ENCODE measurements at places on chromosomes 16 and 17.

DNA sequence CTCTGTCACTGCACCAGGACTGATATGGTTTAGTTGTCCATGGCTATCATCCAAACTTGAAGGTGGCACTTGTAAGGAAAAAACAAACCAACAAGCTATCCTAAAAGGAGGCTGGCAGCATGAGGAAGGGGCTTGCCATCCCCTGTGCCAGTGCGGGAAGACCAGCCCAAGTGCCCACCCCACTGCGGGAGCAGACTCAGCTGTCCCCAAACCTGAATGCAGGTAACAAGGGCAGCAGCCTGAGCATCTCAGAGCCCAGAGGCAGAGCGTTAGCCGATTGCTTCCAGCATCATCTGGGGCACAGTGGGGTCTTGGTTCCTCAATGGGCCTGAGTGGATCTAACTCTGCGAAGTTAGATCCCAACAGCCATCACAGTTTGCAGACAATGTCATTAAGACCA, 29.2 kb upstream of the C16orf78 start:
- no peak for DNase-seq

- no peak for DNase-seq
Measured at GRCh38 chr16:85166281-85166680, 54.0 kb upstream of the CIBAR2 start.

GRCh38 chr16:53541326-53541725, 38.3 kb upstream of the AKTIP start:
- no peak for DNase-seq

DNA sequence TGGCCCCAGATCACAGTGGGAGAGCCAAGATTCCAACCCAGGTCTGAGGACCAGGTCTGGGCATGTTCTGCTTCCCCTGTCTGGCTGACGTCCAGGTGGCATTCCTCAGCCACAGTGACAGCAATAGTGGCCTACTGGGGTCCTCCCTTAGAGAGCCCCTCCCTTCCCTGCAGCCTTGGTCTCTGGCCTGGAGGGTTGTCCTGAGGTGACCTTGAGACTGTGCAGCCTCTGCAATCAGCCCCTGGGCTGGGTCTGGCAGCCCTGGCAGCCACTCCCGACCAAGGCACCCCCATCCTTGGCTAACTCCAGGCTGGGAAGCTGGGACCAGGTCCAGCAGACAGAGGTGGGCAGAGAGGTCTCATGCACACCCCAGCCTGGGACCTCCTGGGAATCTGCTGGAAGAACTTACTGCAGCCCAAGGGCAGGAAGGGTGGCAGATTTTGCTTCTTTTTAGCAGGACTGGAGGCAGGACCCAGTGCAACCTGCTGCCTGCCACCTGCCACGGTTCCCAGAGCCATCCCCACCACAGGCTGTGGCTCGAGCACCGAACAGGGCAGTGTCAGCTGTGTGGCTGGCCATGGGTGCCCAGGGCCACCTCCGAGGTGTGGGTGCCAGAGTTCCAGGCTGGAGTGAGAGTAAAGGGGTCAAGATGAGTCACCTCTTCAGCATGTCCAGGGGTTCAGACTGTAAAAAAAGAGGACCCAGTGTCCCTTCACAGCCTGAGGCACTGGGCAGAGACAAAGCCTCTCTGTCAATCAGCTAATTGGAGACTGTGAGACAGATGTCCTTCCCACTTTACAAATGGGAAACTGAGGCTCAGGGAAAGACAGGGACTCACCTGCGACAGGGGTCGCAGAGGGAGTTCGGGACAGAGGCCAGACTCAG, 12.6 kb downstream of the GRB7 start:
- no peak for DNase-seq

DNA sequence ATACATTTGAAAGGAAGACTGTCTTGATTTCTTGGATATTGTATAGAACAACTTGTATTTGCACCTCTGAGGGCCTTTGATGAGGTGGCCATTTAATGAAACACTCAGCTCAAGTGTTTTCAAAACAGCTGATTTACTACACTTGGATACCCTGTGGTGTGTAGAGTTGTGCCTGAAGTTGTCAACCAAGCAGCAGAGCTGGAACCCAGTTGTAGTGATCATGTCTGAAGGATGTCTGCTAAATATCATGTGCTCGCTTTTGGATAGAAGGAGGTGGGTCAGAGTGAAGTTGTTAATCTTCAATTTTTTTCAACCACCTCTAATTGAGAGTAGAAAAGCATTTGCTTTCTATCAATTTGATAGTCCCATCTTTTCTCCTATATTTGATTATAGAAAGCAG, 175.9 kb upstream of the TBX2 start:
- no peak for DNase-seq

- DNase-seq, result peak; percentile 65
Measured at GRCh38 chr16:85612191-85612800, 826 bp upstream of the GSE1 start.

DNA sequence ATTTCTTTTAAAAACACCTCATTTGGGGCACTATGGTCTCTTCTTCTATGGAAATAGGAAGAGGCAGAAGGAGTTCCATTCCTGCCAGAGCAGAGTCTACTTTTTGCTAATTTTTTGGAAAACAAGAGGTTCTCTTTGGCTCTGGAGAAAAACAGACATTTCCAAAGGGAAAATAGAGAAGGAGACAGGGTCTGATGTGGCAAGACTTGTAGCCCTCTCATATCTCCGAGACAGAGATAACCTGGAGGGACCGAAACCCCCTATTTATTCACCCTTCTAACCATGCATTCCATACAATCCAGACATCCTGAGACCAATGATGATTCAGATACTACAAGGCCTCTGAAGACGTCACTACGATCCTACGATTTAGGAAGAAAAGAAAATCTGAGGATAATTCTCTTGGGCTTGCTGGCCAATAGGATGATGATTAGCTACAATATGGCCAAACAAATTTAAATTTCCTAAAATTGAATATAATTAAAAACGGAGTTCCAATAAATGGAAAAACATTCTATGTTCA, 70.2 kb downstream of the HIC1 start:
- DNase-seq, result no peak

DNA sequence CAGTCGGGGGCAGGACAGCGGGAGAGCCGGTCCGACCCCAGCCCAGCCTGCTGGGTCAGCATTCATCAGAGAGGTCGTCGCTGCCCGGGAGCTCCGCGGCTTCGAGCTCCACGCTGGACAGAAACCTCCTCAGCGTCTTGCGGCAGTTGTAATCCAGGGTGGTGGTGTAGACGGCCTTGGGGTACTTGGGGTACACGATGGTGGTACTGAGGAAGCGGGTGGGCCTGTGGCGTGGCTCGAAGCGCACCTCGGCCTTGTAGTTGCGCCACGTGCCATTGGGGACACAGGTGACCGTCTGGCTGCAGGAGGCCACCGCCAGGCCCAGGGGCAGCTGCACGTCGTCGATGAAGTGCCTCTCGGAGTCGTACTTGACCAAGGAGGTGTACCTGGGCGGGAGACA, 90.5 kb upstream of the RPH3AL start:
- DNase-seq, result no peak

GRCh38 chr17:50144845-50145531, 5.5 kb downstream of the PPP1R9B start:
- DNase-seq, result peak; percentile 68

- no peak for DNase-seq
Measured at GRCh38 chr16:11333702-11334101, 11.6 kb upstream of the RMI2 start.

DNA sequence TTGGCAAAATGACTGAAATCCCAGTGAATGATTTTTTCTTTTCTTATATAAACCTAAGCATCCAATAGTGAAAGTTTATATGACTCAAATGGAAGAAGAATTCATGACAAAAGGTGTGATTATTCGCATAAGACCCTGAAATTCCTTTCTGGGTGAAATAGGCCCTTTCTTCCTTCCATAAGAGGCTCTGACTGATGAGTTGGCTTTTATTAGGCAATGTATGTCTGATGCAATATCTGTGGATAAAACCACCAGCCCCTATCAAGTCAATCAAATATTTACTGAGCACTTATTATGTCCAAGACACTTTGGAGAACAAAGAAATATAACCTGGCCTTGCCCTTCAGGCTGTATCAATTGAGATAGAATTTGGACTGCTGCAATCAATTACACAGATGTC, 316.6 kb downstream of the CDH13 start:
- DNase-seq, result no peak

- DNase-seq, result peak; percentile 80
Measured at GRCh38 chr17:36089888-36090836, at the start of gene CCL3. TSS of gene CCL3 (minus strand) at chr17:36090143. CDS start at chr17:36090058, 85 bp downstream.

- peak; percentile 69 for DNase-seq
Measured at GRCh38 chr17:40607641-40608040, 40.0 kb downstream of the SMARCE1 start.

DNA sequence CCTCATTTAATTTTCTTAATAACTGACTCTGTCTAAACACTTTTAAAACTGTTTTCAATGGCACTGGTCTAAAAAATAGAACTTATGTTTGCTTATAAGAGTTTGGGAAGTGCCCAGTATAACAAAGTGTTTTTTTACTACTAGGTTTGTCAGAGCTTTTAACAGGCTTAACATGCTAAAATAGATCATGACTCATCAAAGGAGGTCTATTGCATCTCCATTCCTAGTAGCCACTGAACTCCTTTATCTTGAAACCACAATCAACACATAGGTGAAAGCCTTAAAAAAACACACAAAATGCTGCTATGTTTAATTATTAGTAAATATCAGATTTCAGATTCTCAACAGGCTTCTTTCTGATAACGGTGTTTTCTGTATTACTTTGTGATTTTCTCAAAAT, 196.4 kb upstream of the KIF2B start:
- no peak for DNase-seq

GRCh38 chr17:6936370-6937028, 59.4 kb upstream of the ALOX12 start:
- no peak for DNase-seq

- DNase-seq, result no peak
Measured at GRCh38 chr16:67773099-67773498, 33.3 kb downstream of the RANBP10 start.

DNA sequence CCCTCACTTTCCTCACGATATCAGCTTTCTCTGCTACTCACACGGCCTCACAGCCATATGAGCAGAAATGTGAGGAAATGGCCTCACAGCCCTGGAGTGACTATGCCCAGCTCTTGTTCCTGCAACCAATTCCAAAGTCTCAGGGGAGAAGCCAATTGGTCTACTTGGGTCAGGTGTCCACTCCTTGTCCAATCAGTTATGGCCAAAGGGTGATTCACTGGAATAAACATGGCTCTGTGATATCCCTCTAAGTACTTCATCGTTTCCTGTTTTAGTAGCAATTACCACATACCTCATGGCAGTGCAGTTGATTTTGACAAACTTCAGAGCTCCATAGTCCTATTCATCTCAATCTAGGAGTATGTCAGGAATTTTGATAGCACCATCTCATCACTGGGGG, 195.4 kb downstream of the KATNIP start:
- DNase-seq, result no peak

- no peak for DNase-seq
Measured at GRCh38 chr17:66684261-66684660, 150.7 kb upstream of the CACNG5 start.

- peak; percentile 38 for DNase-seq
Measured at GRCh38 chr16:88759245-88759975, 25.6 kb downstream of the PIEZO1 start.

- DNase-seq, result no peak
Measured at GRCh38 chr17:41625602-41626001, 1.2 kb upstream of the KRT17 start.

DNA sequence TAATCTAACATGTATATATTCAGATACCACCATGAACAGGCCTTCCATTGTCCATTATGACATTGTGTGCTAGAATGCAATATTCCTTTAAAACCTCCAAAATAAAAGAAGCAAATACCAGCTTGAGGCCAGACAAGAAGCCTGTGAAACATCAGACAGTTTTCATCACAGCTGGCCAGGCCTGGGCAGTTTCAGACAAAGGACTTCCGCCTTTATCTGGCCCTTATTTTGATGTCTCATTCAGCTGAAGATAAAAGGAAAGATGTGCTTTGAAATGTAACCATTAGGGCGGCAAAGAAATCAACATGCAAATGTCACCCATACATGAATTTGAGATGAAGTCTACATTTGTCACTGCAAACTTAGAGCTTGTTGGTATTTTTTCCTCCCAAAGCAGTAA, 737.5 kb downstream of the KCNJ2 start:
- DNase-seq, result no peak

DNA sequence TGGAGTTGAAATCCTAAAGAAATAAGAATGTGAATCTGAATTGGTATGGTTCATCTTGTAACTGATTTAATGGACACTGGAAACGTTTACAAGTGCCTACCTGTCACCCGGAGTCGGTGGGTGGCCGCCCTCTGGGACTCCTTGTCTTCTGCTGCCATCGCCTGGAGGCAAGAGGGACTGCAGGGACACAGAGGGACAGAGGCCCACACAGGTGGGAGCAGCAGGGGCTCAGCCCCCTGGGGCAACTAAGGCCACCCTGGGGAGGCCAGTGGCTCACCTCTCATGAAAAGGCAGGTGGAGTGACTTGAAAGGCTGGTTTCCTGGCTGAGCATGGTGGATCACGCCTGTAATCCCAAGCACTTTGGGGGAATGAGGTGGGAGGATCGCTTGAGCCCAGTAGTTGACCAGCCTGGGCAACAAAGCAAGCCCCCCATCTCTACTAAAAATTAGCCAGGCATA, 23.2 kb downstream of the TMEM92 start:
- DNase-seq, result peak; percentile 87

DNA sequence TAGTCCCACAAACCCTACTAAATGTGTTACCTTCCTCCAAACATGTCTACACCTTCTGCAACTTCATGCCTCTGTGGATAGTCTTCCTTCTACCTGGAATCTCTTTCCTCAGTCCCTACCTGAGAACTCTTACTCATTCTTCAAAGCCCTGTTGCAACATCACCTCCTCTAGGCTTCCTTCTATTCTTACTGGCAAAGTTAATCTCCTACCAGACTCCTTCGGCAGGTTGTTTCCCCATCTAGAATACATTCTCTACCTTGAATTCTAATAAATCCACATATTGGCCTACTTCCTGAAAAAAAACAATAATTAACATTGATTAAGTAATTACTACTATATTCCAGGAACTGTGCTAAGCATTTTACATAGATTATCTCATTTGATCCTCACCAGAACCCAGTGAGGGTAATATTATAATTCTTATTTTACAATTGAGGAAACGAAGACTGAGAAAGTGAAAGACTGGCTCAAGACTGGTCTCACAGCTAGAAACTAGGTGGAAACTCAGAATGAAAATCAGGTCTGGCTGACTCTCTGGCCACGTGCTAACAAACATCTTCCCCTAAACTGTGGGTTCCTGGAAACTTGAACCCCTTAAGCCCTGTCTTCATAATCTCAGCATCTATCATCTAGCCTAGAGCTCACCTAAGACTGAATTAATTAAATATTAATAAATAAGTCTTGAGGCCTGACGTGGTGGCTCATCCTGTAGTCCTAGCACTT, 4.6 kb upstream of the STAT3 start:
- no peak for DNase-seq

Measured in activated CD8-positive, alpha-beta T cell treated with anti-CD3 and anti-CD28 coated beads for 36 hours (primary cell).